Left lung (tissue), 14 donors: ENCODE measurements at places on chromosomes 16 and 17.

DNA sequence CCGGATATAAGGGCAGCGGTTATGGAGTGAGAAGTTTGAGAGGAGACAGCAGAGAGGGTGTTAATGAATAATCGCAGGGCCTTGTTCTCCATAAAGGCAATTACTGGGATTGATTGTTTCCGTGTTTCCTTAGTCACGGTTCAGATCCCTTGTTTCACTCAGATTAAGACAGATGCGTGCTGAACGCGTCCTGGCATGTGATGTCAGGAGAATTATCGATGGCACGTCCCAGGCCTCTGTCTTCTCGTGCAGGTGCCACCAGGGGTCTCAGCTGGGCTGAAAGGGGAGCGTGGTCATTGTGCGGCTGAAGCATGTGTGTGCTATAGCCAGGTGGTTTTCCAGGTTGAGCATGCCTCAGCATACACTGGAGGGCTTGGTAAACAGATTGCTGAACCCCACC lies 142.4 kb upstream of the NOL11 start:
- no peak for DNase-seq

GRCh38 chr16:57306676-57307341 lies 22.3 kb upstream of the PLLP start:
- DNase-seq = no peak

DNA sequence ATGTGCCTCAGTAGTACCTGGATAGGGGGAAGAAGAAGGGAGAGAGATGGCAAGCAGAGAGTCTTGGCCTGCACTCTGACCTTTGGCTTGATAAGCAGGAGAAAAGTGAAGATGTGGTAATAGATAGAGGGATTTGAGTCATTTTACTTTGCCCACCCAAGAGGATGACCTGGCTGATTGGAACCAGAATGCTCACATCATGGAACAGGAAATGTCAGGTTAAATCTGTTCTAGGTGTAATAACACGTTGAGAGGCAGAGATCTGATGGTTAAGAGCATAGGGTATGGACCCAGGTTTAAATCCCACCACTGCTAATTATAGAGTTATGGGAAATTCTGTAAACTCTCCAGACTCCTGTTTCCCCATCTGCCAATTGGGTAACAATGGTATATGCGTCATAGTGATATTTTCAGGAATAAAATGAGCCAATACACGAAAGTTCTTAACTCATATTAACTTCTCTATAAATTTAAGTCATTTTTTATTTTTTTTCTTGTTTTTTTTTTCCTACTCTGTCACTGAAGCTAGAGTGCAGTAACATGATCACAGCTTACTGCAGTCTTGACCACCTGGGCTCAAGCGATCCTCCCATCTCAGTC lies 8.1 kb upstream of the CCL18 start:
- no peak for DNase-seq

GRCh38 chr16:56415875-56416274 lies 9.5 kb downstream of the AMFR start:
- DNase-seq = no peak

- DNase-seq = no peak
Observed at GRCh38 chr16:21684199-21684598, 20.4 kb downstream of the OTOA start.

GRCh38 chr17:34221411-34221810 lies 33.7 kb upstream of the CCL2 start:
- no peak for DNase-seq

DNA sequence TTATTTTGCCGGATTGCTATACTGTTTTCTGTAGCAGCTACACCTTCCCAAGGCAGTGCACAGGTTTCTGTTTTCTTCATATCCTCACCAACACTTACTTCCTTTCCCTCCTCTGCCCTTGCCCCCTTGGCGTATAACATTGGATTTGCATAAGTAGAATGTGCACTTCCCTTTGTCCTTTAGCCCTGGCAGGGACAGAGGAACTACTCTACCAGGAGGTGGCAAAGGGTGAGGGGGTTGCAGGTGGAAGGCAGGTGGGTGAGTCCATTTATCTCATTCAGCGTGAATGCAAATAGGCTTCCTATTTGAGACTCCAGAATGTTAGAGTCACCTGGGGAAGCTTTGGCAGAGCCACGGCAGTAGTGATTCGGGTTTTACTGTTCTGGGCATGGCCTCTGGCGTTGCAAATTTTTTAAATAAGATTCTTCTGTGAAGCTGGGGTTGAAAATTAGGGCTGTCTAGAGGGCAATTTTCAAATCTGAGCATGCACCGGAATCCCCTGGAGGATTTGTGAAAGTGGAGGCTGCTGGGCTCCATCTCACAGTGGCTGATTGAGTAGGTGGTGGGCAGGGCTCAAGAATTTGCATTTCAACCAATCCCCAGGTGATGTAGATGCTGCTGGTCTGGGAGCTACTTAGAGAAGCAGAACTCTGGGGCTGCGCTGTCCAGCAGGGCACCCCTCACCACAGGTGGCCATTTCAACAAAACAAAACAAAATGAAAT lies 84.7 kb downstream of the PLCG2 start:
- DNase-seq = no peak
